ENCODE measurements at places on chromosomes 12 and 14.

- DNase-seq: no peak
These were observed 17.2 kb upstream of the AKAP5 start for GRCh38 chr14:64447876-64448670.

GRCh38 chr12:51590347-51591015 lies 552 bp upstream of the SCN8A start:
- DNase-seq: peak; percentile 59

DNA sequence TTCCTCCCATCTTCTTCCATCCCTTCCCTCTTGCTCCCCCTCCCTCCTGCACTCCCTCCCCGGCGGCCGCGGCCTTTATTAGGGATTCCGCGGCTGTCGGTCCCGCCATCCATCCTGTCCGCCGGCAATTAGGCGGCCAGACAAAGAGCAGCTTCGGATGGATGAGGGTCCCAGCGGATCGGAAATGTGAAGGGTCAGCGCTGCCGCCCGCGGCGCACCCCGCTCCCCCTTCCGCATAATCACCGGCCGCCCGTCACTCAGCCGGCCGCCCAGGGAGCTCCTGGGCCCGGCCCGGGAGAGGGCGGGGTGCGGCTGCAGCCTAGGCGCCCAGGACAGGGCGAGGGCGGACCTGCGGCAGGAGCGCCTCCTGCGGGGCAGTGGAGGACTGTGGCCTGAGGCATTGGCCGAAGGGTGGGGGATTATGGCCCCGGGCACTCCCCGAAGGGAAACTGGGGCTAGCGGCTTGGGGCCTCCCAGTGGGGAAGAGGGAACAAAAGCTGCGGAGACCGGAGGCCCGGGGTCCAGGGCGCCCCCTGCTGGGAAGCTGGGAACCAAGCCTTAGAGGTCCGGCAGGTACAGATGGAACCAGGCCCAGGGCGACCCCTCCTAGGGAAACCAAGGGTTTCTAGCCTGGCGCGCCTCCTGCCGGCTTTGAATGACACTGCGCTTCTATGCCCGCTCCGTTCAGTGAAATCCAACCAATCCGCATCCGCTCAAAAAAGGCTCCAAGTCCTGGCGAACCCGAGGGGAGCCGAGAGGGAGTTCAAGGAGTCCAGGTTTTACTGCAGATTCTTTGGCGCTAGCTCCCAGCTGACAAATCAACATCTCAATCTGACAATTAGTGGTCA lies 4.4 kb upstream of the DNAJC22 start:
- DNase-seq: peak; percentile 71

GRCh38 chr12:92547906-92548305 lies 154.9 kb upstream of the PLEKHG7 start:
- DNase-seq: no peak

DNA sequence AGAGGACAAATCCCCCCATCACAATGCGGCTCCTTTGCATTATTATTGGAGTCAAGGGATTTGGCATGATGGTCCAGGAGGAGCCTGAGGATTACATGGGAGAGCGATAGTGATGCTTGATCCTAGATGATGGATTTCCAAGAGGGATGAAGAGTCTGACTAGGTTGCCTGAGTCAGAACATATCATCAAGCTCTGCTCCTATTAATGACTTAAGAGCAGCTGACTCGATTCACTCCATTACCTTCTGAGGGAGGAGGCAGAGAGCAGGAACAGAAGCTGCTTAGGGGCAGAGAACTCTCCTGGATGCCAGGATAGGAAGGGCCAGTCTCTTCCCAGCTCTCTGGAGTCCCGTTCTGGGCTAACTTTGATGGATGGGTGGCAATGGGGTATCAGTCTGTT lies 54.0 kb upstream of the CISTR start:
- no peak for DNase-seq

- no peak for DNase-seq
These were observed 57.1 kb downstream of the CCNK start for GRCh38 chr14:99538275-99538674.

GRCh38 chr12:3820122-3820521 lies 53.1 kb downstream of the PARP11 start:
- DNase-seq: no peak

DNA sequence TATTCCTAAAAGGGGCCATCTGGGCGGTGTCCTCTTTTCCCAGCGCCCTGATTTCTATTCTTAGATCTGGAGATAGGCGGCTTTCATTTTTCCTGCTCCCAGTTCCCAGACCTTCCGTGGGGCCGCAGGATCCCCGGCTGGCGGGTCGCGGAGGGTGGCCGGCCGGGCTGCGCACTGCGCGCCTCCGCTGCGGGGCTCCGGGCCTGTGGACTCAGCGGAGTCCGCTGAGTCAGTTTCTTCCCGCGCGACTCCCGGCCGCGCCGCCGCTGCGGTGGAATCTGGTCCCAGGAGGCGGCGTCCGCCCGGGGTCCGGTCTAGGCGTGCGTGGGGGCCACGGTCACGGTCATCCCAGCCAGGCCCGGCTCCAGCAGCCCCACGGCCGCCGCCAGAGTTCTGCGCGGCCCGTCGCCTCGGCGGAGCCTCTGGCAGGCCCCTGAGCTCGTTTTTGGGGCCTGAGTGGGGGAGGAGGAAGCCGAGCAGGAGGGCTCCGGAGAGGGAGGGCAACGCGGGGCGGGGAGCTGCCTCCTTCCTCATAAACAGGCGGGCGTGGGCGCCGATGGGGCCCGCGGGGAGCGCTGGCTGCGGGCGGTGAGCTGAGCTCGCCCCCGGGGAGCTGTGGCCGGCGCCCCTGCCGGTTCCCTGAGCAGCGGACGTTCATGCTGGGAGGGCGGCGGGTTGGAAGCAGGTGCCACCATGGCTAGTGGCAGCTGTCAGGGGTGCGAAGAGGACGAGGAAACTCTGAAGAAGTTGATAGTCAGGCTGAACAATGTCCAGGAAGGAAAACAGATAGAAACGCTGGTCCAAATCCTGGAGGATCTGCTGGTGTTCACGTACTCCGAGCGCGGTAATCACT lies at the start of gene LRRK2:
Gene LRRK2 (plus strand): TSS at position 559 of the 853 bp plus-strand sequence. CDS start 135 bp downstream, at position 694.
- peak; percentile 37 for DNase-seq

GRCh38 chr12:27931390-27931789 lies 41.1 kb downstream of the PTHLH start:
- DNase-seq: no peak

- no peak for DNase-seq
These were observed 181.0 kb upstream of the TBX3 start for GRCh38 chr12:114864837-114865551.

DNA sequence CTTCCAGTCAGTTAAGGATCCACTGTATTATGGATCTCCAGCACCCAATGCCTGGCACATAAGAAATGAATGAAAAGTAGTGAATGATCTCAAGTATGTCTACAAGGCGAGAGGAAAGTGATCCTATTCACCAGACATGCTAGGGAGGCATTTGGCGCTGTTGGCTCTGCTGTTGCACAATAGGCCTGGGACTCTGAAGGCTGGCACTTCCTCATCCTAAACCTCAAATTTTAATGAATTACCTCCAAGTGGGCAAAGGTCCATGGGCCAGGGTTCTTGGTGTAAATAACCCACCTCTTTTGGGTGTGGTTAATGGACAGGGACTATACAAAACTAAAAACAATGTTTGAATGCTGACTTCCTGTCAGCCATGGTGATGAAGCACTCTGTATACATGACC lies 173.4 kb upstream of the PZP start:
- DNase-seq: no peak

DNA sequence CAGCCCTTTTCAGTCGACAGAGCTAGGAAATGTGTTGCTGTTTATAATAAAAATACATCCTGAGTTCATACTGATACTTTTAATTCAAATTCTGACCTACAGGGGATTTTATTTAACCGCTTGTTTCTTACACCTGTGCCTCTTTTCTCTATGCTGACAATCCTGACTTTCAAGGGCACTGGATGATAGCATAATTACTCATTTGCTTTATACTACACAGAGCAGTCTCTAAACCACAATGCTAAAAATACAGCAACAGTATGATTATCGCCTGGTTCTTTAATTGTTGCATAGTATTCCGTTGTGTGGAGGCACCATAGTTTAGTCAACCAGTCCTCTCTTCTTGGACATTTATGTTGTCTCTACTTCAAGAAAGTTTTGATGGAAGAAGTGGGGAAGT lies 372.9 kb downstream of the DPF3 start:
- DNase-seq: no peak

- no peak for DNase-seq
These were observed 6.0 kb downstream of the CDKN1B start for GRCh38 chr12:12723149-12723680.

- DNase-seq: no peak
These were observed 9.3 kb downstream of the GALNT9 start for GRCh38 chr12:132319991-132320570.

GRCh38 chr12:131863711-131864396 lies 30.6 kb upstream of the ULK1 start:
- DNase-seq: no peak

DNA sequence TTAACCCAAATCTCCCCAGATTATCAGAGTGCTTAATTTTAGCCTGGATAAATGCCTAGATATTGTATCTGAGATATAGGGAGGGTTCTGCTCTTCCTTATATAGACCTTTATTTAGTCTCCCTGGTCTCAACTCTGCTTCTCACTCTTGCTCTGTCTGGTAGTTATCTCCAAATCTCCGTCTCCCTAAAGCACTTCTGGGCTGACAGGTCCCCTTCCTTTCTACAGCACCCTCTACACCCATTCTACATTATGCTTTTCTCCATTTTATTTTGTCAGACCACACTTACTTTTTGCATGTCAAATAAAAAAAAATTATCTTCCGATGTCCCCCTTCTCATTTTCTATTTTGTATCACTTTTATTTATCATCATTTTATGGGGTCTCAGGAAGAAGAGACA lies 2.0 kb upstream of the ERC1 start:
- no peak for DNase-seq
